ENCODE measurements at places on chromosomes 2 and 18.

GRCh38 chr18:62348474-62348873, 23.4 kb downstream of the TNFRSF11A start:
- DNase-seq, result no peak

DNA sequence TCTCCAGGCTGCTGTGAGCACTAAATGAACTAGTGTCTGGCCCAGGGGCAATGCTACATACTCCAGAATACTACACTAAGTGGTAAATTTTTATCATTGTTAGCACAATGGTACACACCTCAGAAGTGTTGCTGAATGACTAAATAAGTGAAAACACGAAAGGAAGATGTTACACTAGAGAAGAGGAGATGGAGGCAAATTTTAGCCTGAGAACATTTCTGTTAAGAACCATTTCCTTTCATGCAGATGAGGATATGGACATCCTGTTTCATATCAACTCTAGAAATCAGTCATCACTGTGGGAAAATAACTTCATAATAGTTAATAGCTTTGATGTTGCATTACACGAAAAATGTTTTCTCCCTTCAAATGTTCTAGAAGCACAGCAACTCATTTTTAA, 117.6 kb upstream of the STK17B start:
- no peak for DNase-seq

DNA sequence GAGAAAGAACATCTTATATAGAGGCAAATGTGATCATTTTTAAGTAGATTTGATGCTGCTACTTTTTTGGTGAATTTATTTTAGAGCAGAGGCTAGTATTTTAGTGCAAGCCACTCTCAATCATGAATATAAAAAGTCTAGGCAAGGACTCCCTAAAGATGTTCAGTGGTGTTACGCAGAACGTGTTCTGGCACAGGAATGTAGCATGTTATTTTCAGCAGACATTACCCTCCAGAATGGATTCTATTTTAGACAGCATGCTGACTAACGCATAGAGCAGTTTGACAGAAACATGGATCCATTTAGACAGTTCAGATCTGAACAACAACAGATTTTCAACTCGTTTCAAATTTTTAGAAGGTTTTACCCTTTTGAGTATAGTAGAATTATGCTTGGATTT, 54.1 kb downstream of the DSC3 start:
- DNase-seq, result no peak

DNA sequence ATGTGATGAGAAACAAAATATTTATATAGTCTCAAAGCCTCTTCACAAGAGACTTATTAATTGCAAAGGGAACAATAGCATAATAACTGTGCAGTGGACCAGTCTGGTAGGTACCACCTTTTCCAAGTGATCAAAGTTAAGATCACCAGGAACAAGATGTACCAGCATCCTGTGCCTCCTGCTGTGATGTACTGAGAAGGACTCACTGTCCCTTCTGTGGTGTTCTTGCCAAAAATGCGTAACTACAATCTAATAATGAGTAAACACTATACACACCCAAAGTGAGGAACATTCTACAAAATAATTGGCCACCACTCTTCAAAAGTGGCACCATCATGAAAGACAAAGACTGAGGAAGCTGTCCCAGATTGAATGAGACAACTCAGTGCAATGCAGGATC, 14.5 kb downstream of the GNLY start:
- no peak for DNase-seq

DNA sequence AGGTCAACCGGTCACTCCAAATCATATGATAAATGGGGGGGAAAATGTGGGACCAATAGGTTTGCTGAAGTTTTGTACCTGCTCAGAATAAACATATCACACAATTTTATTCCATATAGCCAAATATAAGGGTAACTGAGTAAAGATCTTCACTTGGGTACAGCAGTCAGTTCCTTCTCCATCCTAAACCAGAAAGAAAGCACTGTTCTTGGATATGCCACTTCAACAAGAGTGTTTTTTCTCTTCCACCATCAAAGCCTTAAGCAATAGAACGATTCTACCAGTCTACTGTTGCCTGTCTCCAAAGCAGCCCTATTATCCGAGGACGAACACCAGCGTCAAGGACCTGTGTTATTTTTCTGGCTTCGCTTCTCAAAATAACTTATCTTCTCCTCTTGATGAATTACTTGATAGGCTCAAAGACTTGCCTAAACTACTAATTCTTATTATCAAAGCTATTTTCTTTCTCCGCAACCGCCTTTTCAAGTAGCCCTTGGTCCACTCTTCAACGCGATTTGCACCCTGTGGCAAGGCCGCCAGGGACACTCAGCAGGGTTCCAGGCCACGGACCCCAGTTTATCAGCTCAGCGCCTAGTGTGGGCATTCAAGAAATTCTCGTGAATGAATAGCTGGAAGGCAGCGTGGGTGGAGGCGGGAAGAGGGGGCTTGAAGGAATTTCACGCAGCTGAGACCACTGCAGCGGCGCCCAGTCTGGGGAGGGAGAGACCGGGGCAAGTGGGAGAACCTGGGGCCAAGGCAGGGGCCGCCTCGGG, 646 bp downstream of the ALS2 start:
- DNase-seq, result no peak

DNA sequence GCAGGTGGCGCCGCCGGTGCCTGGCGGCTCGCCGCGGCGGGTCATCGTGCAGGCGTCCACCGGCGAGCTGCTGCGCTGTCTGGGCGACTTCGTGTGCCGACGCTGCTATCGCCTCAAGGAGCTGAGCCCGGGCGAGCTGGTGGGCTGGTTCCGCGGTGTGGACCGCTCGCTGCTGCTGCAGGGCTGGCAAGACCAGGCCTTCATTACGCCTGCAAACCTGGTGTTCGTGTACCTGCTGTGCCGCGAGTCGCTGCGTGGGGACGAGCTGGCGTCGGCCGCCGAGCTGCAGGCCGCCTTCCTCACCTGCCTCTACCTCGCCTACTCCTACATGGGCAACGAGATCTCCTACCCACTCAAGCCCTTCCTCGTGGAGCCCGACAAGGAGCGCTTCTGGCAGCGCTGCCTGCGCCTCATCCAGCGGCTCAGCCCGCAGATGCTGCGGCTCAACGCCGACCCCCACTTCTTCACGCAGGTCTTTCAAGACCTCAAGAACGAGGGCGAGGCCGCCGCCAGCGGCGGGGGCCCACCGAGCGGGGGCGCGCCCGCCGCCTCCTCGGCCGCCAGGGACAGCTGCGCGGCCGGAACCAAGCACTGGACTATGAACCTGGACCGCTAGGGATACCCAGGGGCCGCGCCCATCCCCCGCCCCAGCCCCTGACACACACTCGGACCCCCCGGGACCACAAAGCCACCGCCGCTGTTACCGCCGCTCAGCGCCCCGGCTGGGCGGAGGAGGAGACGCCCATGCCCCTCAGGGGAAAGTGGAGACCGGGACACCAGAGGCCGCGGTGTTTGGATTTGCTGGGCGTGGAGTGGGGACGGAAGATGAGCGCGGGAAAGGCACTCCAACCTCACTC, 1.1 kb downstream of the CDK5R2 start:
- no peak for DNase-seq

DNA sequence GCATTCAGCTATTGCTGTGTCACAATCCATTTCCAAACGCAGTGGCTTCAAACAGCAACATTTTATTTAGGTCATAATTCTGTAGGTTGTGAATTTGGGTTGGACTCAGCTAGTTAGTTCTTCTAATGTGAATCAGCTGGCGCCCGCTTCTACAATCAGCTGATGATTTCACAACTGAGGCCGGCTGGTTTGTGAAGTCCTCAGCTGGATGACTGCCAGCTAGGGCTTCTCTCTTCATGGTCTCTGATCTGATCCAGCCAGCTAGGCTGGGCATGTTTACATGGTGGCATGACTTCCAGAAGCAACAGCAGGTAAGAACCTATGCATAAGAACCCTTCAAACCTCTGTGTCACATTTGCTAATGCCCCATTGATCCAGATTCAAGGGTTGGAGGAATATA, 172.0 kb downstream of the SLC4A10 start:
- no peak for DNase-seq

DNA sequence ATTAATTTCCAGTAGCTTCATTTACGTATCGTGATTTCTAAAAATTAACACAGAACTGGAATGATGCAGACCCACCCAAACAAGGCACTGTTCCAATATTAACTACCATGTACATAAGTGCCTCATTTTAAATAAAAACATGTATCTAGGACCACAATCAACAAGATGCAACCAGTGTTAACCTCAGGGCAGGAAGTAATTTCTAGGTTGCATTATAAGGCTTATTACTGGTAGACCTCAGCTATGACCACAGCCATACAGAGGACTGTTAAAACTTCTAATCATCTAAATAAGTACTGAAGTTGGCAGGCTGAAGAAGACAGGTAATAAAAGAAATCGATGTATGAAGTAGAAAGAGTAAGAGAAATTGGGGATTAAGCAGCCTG, 262.9 kb downstream of the HDAC4 start:
- no peak for DNase-seq

- DNase-seq, result no peak
Observed at GRCh38 chr2:28684142-28684858, 67.3 kb upstream of the PPP1CB start.

DNA sequence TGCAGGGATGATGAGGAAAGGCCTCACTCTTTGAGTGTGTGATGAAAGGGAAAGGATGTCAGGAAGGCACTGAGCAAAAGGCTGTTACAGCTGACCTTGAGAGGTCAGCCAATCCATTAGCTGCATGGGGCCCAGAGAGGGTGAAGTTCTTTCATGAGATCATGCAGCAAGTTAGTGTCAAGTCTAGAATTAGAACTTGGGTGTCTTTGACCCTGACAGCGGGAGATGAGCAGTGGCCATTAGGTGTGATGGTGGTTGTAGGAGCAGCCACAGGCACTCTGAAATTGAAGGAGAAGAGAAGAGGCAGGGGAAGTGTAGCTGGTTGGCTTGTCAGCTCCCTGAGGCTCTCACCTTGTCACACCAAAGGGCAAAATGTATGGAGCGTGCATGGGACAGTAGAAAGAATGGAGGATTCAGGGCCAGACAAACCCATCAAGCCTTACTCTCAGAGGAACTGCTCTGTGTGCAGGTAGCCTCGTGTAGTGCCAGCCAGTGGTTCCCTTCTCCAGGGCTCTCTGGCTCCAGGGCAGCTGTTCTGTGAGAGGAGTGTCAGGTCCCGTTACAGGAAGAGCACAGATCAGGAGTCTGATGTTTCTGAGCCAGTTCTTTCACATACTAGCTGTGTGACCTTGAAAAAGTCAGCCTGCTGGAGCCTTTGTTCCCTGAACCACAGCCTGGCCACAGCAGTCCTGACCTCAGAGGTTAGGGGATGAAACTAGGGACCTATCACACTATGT, 35.9 kb downstream of the MAP4K4 start:
- DNase-seq, result no peak

GRCh38 chr18:47260120-47260923, 8.9 kb upstream of the SKOR2 start:
- DNase-seq, result no peak

DNA sequence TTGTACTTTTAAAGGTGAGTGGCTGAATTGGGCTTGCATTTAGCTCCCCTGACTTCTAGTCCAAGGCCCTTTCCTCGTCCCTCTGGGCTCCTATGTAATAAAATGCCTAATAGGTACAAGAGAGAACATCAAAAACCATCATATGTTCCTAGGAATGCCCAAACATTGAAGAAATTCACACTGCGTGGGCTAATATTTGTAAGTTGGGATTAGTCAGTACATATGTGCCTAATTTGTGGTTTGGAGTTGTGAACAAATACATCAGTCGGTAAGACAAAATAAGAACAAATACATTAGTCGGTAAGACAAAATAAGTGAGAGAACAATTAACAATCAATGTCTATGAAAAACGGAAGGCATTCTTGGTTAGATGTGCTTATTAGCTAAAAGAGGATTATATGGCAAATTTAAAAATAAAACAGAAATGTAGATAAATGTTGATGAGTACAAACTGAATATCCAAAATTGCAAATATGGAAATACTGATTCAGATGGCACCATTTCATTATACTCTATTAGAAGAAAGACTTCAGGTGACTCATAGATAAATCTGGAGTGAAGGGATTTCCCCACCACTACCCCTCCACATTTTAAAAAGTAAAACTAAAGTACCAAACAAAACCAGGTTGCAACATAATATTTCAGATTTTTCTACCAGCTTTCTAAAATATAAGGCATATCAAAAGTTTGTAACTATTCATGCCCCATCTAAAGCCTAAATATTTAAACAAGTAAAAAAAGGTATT, 325.4 kb downstream of the ZEB2 start:
- no peak for DNase-seq

DNA sequence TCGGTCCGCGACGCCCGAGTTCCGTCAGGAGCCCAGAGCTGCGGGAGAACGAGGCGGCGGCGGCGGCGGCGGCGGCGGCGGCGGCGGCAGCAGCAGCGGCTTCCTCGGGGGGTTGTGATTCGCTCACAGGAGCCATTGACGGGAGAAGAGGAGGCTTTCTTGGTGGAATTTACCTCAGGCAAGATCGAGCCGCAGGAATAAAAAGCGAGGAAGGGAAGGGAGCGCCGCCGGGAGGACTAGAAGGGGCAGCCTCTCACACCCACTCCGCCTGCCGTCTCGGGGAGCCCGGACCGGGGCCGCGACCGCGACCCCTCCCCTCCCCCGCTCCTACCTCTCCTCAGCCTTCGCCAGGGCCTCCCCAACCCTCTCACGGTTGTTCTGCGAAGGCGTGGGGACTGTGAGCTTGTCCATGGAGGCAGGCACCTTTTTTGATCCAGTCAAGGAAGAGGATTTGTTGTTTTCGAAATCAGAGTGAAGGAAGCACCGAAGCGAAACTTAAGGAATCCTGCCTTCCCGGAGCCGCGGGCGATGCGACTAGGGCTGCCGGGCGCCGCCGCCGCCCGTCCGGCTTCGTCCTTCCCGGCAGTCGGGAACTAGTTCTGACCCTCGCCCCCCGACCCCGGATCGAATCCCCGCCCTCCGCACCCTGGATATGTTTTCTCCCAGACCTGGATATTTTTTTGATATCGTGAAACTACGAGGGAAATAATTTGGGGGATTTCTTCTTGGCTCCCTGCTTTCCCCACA, 506 bp downstream of the BMPR2 start:
- DNase-seq, result peak; percentile 27

DNA sequence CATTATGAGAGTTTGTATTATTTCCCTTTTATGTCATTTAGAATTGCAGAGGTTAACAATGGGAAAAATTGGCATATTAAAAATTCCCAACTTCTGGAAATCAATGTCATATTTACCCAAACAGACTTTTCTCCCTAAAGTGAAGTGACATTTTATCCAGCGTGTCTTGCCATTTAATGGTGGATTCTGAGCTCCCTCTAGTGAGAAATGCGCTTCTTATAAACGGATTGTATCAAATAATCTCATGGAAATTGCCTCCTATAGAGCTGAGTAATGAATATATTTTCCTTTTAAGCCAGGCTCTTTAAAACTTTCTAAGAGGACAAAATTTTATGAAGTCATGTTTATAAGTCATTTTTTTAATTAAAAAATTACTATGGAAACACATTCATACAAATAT, 5.7 kb upstream of the GCFC2 start:
- no peak for DNase-seq

GRCh38 chr2:234731236-234731635, 220.6 kb upstream of the SH3BP4 start:
- DNase-seq, result no peak

Measured in stimulated activated CD4-positive, alpha-beta T cell treated with anti-CD3 and anti-CD28 coated beads, TNF-alpha, amount 100 ng/mL, for 1 hour (primary cell).